ENCODE measurements at places on chromosomes 3 and 15.

DNA sequence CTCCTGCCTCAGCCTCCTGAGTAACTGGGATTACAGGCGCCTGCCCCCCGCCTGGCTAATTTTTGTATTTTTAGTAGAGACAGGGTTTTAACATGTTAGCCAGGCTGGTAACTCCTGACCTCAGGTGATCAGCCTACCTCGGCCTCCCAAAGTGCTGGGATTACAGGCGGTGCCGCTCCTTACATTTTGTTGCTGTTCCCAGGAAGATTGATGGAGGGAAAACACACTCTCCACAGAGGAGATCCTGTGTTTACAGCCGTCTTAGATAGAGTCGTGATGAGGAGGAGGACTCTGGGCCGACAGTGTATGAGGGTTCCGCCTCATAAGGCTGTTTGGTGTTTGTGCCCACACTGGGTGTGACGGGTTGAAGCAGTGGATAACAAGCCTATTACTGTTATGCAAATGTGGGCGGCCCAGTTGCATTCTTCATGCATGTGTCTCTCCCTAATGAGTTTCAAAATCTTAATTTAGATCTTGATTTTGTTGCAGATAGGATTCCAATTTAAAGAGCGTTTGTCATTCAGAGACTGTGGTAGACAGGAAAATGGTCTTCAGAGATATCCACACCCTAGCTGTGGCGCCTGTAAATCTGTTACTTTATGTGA lies 60.0 kb downstream of the APBA2 start:
- DNase-seq = no peak

DNA sequence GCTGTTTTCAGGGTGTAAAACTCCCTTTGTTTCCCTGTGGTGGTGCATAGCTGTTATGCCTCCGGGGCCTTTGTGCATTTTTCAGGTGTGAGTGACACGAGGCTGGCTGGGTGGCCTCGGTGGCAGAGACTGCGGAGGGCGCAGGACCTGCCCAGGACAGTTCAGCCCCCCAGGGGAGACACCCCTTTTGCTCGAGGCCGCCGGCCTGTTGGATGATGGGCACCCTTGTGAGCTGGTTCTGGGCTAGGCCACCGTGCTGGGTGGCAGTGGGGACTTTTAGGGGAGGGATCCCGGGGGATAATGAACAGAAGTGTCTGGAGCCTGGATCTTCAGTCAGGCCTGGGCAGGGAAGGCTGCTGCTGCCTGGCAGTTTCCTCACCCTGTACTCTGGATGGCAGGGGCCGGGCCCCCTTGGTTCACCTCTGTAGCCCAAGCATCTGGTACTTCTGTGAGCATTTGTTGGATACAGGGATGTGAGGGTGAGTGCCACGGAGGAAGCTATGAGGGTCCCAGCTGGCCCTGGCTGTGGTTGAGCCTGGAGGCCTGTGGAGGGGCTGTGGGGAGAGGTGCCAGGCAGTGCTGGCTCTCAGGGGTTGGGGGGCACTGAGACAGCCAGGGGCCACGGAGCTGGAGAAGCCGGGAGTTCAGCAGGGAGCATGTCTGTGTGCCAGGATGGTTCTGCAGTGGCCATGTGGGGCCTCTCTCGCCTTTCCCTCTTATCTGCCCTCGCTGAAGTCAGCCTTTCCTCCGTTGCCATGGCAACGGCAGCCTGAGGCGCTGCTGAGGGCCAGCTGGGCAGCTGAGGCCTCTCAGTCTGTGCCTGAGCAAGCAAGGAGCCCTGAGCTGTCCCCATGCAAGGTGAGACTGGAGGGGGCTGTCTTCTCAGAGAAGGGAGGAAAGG lies 49.0 kb downstream of the KY start:
- no peak for DNase-seq

- no peak for DNase-seq
These were observed 325.7 kb downstream of the CNTN3 start for GRCh38 chr3:74288761-74289160.

DNA sequence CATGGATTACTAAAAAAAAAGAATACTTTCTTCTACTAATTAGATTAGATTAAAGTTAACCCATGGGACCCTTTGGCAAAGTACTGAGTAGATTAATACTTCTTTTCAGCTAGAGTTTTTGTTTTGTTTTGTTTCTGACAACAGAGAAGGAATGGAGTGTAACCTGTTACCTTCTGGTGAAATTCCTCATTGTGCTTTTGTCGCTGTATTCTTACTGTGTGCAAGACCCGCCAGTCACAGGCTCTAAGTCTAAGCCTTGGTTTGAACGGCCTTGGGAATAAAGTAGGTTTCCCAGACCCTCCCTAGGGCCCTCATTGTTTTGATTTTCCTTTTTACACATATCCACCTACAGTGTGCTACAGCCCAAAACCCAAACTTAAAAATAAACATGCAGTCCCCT lies 171.1 kb upstream of the IL12A start:
- DNase-seq = no peak

DNA sequence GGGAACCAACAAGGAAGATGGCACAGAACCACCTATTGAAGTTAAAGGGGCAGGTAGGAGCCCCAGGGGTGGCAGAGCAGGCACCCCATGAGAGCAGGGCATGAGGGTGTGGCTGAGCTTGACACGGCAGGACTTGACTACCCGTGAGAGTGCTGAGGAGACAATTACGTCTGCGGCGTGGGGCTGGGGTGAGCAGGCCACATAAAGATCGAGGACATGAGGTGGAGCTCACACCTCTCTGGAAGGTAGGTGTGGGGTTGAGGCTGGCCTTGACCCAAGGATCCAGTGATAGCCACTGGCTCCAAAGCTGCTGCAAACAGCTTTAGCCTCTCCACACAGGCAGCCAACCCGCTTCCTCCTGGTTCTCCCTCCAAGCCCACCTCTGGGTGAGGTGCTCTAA lies 64.5 kb downstream of the PCSK6 start:
- no peak for DNase-seq

GRCh38 chr3:97917813-97918536 lies 54.3 kb downstream of the RIOX2 start:
- DNase-seq = no peak

DNA sequence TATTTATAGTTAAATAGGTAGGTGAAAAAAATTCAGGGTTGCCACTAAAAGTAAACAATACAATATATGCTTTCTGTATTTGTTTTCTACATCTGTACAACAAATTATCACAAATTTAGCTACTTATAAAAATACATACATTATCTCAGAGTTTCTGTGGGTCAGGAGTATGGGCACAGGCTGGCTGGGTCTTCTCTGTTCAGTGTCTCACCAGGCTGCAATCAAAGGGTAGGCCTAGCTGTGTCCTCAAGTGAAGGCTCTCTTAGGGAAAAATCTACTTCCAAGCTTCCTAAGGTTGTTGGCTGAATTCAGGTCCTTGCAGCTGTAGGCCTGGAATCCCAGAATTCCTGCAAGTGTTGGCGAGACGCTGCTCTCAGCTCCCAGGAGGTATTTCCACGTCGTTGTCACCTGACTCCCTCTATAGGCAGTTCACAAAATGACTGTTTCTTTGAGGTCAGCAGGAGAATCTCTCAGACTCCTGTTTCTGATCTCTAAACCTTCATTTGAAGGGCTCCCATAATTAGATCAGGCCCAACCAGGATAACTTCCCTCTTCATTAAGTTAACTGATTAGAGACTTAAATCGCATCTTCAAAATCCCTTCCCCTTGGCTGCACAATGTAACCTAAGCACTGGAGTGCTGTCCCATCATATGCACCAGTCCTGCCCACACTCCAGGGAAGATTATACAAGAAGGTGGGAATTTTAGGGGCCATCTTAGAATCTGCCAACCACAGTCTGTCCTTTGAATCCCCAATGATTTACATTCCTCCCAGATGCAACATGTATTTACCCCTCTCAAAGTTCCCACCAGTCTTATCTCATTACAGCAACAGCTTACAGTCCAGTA lies 296.6 kb downstream of the SUCLG2 start:
- DNase-seq = no peak

- DNase-seq = no peak
These were observed 213.7 kb downstream of the PDCD6IP start for GRCh38 chr3:34012102-34012461.

DNA sequence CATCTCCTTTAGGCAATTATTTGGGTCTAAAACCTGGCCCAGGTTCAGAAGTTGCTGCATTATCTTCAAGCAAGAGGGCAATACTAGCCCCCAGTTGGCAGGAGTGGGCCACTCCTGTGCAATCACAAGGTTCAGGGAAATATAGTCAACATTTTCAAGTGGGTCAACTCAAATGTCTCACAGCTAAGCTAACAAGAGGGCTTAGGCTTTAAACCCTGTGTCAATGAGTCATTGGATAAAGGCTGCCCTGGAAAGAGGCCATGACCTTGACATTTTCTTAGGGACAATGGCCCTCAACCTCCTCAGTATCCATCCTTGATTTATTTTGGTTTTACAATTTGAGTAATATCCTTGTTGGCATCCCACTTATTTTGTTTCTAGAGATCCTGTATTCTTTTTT lies 73.5 kb upstream of the DCP1A start:
- no peak for DNase-seq
